EL (cell line): ENCODE measurements at places on chromosomes 13 and 19.

DNA sequence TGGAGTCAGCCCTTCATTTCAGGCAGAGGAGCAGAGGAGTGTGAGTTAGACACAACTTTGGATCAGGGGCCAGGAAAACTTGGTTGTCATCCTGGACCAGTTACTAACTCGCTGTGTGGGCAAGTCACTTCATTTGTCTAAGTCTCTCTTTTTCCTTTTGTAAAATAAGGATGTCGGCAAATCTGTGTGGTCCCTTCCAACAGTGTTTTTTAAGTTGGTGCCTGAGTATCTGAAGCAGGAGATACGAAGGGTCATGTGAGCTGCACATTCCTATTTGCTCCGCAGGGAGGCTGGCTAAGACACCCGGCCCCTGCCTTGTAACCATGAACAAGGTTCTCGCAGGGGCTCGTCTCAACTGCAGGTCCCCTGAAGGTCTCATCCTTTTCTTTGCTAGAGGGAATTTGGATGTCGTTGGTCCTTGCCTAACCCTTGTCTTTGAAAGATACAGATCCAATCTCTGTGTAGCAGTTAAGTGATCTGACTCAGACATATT is 64.3 kb downstream of the LRCH1 start:
- DNase-seq, result no peak

- peak; percentile 7 for DNase-seq
Observed at GRCh38 chr13:34862716-34863115, 79.4 kb upstream of the NBEA start.

- no peak for DNase-seq
Observed at GRCh38 chr13:97502706-97503105, 68.7 kb downstream of the RAP2A start.

GRCh38 chr13:46071590-46072249 is 19.2 kb upstream of the ZC3H13 start:
- DNase-seq, result no peak

- DNase-seq, result no peak
Observed at GRCh38 chr13:28320884-28321574, 173.9 kb downstream of the FLT1 start.

GRCh38 chr13:53104136-53104535 is 75.5 kb downstream of the OLFM4 start:
- no peak for DNase-seq

- DNase-seq, result peak; percentile 12
Observed at GRCh38 chr13:30149248-30149647, 158.1 kb downstream of the KATNAL1 start.

DNA sequence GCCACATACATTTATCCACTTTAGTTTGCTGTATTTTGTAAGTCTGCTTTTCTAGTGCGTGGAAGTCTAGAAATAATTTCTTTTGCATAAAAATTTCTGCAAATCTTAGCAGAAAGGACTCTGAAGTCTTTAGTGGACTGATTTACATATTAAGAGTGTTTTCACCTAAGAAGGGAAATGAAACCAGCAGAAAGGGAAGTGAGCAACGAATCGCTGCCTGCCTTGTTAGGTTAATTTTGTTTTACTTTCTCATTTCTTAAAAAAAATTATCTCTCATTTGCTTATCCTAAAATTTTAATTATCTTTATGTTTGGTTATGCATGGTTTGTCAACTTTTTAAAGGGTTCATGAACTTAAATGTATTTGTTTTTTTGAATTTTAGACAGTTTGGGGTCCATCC is 767 bp upstream of the GPR18 start:
- no peak for DNase-seq

- no peak for DNase-seq
Observed at GRCh38 chr19:15374105-15374651, 5.4 kb downstream of the AKAP8 start.

DNA sequence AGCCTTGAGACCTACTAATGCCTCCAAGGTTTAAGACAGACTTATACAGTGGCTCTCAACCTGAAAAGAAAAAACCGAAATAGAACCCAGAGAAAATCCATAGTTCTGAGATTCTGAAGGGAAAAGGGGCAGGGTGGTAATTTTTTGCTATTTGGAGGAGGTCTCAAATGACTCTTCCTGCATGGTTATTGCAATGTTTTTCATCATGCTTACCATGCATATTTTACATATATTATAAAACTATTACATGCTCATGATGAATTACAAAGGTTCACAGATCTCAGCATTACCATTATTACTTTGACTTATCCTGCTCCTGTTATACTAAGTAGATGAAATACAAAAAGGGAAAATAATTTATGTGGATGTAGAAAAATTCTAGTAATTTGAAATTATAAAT is 47.6 kb downstream of the N4BP2L2 start:
- DNase-seq, result no peak

- DNase-seq, result peak; percentile 9
Observed at GRCh38 chr13:93270769-93271742, 44.4 kb downstream of the GPC6 start.
